ENCODE measurements at places on chromosomes 4 and X.

DNA sequence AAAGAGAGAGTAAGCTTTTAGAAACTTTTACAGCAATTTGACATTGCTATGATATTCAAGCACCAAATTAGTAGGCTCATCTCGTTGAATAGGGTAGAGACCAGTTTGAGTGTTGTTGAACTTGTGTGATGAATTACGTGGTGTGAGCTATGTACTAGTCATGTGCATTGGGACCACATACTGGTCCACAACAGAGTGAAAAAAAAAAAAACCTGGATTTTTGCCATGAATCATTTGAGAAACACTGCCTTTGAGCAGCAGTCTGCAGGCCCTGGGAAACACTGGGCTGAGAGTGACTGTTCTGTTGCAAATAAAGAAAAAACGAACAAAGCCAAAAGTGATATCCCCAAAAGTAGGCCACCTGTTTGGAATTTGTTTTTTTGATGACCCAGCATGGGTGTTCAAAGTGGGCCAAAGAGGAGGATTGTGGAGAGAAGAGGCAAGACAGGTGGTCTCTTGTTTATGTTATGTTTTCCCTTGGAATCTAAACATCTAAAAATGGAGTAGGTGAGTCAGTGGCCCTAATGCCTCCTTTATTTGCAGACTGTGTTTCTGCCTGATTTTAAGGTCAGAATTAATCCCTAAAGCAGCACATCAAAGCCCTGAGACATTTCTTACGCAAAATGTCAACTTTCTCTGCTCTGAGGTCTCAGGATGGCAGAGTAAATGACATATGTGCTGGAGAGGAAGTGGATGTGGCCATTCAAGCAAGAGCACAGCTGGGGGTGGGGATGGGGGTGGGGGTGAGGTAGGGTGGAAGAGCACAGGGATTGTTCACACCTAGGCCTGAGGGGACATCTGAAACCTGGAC, 33.5 kb downstream of the TAF7L start:
- no peak for DNase-seq

DNA sequence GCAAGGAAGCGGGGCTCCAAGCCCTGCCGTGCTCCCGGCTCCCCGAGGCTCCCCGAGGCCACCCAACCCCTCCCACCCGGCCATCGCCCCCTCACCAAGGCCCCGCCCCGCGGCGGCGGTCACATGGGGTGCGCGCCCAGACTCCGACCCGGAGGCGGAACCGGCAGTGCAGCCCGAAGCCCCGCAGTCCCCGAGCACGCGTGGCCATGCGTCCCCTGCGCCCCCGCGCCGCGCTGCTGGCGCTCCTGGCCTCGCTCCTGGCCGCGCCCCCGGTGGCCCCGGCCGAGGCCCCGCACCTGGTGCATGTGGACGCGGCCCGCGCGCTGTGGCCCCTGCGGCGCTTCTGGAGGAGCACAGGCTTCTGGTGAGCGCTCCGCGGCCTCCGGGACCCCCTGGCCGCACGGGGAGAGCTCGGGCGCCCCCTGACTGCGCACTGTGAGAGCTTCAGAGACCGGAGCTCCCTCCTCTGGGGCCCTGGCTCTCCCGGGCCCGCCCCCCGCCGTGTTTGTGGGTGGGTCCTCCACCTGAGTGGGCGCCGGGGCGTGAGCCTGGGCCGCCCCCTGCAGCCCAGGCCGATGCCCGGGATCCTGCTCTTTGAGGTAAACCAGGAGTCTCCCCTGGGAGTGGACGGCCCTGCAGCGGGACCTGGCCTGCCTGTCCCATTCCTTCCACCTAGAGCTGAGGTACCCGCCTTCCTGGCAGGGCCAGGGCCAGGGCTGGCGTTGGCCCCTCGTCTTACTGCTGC, at the start of gene IDUA:
IDUA (plus strand) TSS at position 166 of the 745 bp plus-strand sequence; CDS start at position 207, 41 bp downstream.
- DNase-seq = peak; percentile 82

GRCh38 chr4:6095023-6095752, 77.0 kb upstream of the C4orf50 start:
- DNase-seq = no peak

DNA sequence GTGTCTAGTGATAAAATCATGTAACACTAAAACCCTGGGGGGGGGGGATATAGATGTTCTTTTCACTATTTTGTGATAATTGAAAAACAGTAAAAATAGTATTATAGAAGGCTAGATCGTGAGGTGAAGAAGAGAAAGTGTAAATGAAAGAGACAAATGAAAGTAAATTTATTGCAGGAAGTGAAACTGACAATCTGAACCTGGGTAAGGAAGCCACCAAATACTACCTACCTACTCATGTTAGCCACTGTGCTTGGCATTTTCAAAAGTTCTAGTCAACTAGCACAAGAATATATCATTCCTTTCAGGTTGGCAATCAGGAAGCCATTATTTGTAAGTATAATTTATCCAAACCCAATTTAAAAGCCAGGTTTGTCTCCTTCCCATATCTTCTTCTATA, 1366.1 kb downstream of the FAM133A start:
- no peak for DNase-seq

DNA sequence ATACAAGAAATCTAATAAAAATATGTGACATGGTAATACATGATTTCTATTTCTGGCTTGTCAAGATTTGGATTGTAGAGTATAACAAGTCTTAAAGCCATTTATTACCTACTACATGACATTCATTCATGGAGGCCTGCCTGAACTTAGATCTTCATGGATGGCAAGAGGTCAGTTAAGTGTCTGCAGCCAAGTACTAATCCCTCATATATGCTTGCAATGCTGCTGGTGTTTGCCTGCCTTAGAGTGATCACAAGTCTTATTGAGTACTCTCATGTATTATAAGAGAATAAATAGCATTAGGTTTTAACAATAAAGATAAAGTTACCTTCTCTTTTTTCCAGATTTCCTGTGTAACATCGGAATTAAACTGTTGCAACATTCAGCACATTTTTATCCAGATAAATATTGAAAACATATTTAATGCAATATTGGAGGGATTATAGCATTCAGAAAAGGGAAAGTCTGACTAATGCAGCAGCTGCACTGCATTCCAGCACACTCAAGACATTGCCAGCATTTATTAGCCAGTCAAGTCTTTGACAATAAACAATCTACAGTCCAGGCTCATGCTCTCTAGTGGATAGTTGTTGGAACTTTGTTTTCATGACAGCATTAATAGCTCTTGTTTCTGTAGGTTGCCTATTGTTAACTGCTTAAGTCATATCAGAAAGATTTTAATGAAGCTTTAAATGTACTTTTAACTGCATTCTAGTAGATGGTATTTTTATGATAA, 737.1 kb downstream of the FAT4 start:
- DNase-seq = no peak

DNA sequence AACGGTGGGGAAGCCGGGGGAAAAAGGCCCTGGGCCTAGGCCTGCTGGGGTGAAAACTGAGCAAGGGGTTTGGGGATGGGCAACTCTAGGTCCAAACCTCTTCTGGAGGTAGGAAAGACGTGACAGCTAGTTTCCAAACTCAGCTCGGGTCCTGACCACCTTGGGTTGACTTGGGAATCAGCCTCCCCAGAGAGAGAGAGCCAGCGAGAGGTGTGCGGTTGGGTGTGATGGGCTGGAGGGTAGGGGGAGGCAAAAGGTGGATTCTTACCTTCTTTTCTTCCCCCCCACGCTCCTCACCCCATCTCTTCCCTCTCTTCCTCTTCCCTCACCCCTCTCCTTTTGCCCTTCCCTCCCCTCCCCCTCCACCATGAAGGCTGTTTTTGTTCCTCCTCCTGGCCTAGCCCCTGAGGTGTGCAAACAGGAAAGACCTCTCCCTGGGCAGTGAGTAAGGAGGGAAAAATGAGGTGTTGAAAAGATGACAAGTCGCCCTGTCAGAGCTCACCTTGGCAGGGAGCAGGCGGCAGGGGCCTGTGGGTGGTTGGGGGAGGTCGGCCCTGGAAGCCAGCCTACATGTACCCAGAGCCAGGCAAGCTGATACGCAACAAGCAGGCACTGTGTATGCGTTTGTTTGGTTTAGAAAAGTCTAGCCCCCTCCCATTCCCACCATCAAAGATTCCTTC, 14.8 kb downstream of the PJA1 start:
- DNase-seq = no peak

DNA sequence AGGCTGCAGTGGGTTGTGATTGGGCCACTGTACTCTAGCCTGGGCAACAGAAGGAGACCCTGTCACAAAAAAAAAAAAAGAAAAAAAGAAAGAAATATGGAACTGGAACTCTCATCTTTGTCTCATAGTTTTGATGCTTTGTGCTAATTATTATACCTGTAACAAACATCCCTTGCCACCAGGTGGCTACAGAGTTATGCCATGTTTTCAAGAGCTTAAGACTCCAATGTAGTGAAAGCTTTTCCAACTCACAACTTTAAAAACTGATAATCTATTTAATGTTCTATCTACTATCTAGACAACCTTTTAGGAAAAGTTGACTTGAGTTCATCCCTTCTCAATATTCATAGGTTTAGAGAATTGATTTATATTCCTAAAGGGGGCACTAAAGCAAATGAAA, 42.4 kb downstream of the HTR2C start:
- peak; percentile 0 for DNase-seq

- DNase-seq = no peak
Observed at GRCh38 chr4:108758498-108758897, 4.4 kb downstream of the ETNPPL start.

DNA sequence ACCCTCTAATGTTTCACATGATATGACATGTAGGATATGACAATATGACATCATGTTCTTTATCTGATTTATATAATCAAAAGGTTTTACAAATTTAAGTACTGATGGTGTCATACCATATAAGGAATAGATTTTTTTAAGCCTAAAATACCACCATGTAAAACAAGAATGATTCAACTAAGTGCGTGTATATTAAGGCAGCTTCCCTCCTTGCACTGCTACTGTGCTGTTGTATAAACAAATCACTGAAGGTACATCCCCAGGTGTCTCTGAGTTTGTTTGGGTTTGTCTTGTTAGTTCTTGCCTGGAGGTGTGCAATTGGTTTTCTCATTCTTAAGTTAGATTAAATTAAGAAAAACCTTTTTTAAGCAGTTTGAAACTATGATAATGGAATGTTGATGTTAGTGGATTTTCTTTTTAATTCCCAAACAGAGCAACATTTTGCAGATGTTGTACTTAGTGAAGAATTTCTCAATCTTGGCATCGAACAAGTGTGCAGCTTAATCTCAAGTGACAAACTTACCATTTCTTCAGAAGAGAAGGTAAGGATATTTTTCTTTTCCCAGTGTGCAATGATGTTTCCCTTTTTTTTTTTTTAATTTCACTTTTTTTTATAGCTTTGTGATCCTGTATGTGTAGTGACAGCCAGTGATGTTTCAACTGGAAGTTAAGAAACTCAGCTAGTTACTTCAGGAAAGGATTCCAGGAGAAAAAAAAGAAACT, 33.4 kb upstream of the MSMO1 start:
- DNase-seq = no peak

DNA sequence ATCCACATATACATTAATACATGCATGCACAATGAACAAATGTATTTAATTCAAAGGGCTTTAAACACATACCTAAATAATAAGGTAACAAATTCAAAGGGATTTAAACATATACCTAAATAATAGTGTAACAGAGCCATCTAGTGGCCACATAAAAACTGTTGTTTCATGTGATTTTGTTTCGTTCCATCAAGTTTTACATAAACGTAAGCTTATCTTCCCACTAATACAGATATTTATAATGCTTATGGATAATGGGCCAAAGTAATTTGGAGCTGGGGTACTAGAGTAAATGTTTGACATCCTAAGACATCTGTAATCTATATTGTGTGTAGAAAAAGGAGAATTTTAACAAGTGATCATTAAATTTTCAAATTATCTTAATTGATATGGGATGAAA, 82.3 kb downstream of the PRSS12 start:
- peak; percentile 69 for DNase-seq

- DNase-seq = peak; percentile 55
Observed at GRCh38 chr4:107780665-107781064, 44.1 kb upstream of the SGMS2 start.

DNA sequence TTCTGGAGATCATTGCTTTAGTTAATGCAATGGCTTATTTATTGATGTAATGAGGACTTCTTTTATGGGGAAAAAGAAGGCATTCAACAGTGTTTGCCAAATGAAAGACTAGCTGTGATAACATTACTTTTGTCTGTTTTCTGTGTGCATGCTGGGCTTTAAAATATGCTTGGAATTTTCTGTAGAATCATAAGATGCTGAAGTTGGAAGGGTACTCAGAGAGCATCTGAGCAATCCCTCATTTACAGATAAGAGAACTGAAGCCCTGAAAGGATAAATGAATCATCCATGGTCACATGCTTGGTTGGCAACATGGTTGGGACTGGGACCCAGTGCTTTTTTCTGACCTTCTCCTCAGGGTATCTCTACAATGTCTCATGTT, 31.4 kb upstream of the PITX2 start:
- no peak for DNase-seq

DNA sequence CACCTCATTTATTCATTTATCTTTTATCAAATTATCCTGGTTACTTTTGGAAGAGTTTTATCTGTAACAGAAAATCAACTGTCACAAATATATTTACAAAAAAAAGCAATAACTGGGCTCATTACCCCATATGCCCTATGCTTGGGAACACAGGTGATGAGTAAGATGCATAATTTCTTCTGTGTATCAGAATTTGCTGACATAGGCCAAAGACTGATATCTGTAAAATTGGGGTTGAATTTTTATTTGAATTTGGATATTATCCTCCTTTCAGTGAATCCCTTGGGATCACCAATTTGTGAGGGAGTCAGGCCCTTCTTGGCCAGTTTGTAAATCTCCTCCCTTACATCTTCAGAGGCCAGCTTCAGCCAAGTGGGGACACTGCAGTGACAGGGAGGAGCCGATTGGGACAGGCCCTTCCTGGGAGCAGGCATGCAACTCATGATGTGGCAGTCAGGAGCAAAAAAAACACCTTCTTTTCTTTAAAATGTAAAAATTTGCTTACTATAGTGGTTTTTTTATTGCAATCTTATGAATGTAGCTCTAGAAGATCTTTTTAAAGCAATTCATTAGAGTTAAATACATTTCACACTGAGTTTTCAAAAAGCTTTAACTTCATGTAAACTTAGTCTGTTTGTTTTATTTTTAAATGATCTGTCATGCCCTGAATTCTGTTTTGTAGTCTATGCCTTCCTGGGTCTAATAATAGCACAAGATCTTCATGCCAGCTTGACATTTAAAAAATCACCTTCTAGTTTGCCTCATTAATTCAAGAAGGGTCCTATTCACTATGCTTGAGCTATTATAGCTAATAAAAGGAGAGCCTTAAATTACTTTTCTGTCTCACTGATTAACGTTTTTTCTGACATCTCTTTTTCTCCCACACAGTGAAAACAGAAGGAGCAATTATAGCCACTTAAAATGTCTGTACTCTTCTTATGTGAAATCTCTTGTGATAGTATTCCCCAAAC, 136.6 kb upstream of the SPRY1 start:
- DNase-seq = no peak

DNA sequence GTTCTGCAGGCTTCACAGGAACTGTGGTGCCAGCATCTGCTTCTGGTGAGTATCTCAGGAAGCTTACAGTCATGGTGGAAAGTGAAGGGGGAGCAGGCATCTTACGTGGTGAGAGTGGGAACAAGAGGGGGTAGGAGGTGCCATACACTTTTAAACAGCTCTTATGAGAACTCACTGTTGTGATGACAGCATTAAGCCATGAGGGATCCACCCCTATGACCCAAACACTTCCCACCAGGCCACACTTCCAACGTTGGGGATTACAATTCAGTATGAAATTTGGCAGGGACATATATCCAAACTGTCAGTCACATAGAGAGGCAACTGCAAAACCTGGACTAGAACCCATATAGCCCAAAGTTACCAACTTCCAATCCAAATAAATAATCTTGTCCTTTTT, 43.1 kb upstream of the ZCCHC12 start:
- DNase-seq = no peak
